DMS 273 treated with DMSO at 0.1 percent for 48 hours (cell line): ENCODE measurements at places on chromosomes 11 and 22.

DNA sequence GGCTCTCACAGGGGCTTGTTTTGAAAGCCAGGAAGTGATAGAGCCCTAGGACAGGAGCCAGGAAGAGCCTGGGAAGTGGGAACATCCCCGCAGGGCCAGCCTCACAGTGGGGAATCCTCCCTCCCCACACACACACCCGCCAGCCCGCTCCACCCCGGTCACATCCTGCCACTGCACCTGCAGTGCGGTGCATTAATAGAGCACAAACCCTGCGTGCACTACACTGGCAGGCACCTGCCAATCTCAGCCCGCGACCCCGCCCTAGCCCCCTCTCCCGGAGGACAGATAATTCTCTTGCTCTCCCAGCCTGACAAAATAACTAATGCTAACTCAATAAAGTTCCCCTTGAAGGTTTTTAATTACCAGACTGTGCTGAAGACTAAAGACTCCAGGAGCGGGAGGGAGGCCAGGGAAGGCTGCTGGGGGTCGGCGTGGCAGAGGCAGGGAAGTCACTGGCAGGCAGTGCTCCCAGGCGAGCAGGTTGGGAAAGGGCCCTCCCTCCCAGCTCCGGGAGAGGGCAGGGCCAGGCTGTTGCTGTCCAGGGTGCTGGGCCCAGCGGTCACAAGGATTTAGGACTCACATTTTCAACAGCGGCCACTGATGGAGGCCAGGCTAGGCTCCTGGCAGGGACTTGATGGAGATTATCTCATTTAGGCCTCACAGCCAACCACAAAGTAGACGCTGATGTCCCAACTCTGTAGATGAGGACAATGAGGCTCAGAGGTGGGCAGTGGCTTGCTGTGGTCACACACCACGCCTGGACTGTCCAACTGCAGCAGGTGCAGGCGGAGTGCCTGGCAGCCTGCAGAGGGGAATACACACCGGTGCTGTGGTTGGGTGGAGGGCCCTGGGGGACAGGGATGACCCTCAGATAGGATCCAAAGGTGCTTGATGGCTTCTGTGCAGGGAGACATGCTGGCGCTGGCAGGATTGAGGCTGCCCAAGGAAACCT lies 23.9 kb upstream of the TCF20 start:
- DNase-seq: no peak

GRCh38 chr11:61607920-61608599 lies 27.2 kb upstream of the SYT7 start:
- DNase-seq: no peak

DNA sequence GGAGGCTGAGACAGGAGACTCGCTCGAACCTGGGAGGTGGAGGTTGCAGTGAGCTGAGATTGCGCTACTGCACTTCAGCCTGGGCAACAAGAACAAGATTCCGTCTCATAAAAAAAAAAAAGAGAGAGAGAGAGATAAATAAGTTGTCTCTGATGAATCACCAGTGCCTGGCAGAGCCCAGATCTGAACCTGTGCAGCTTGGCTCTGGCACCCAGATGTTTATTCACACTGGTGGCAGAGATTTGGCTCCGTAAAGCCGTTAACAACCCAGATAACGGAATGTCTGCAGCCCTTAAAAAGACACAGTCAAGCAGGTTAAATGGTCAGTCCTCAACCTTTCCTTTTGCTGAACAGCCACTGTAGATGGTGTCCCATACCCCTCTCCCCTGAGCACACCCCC lies 33.5 kb upstream of the RTL6 start:
- no peak for DNase-seq

DNA sequence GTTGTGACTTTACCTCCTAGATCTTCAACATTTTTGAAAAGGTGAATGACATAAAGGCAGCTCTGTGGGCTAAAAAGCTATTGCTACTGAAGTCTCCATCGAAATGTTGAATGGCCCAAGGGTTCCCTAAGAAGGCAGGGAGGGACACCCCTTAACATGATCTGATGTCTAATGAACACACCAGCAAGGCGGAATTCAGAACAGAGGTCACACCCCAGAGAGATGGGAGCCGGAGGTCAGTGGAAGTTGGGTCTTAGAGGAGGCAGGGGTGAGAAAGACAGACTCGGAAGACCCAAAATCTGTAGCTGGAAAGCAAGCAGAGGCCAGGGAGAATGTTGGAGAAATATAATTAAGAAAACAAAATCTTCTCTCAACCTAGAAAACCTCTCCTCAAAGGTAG lies 79.0 kb downstream of the TRIM29 start:
- DNase-seq: no peak

- DNase-seq: no peak
Measured at GRCh38 chr11:105244160-105244825, 104.7 kb upstream of the CARD18 start.

DNA sequence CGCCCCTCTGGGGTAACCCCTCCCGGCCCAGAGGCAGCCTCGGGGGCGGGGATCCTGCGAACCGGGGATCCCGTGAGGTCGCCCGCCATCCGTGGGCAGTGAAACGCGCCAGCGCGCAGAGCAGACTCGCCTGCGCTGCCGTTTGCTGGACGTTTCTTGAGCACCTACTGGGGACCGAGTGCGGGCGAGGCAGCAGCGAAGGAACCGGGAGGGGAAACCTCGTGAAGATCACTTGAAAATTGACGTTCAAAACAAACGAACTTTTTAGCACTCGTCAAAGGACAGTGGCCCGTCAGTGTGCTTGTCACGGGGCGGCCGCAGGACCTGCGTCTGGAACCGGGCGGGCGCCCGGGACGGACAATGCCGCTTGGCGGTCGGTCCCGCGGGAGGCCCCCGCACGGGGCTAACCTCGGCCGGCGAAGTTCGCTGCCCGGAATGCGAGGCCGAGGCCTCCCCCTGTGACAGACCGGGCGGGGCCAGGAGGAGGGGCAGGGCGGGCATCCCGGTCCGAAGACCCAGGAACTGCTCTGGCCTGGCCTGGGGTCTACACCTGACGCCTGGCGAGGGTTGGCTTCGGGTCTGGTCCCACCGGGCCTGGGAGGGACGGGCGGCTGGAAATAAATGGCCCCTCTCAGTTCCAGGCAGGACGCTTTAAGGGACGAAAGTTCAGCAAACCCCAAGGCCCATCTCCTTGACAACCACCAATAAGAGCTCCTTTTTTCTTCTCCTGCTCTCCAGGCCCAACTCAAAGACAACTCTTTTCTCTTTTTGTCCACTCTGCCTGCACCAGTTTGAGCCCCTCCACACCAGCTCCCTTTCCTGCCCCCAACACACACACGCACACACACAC lies 723 bp upstream of the SCUBE1 start:
- DNase-seq: no peak

DNA sequence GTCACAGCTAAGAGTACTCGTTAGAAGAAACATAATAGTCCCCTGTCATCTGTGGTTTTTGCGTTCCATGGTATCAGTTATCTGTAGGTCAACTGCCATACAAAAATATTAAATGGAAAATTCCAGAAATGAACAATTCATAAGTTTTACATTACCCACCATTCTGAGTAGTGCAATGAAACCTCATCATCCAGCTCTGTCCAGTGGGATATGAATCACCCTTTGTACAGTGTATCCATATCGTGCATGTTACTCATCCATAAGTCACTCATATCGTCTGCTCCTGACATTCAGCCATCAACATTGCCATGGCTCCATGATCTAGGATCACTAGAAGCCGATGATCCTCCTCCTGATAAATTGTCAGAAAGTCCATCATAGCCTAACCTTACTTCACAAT lies 174.9 kb upstream of the C11orf87 start:
- DNase-seq: no peak

GRCh38 chr11:8807544-8808225 lies 103.3 kb upstream of the AKIP1 start:
- DNase-seq: no peak

DNA sequence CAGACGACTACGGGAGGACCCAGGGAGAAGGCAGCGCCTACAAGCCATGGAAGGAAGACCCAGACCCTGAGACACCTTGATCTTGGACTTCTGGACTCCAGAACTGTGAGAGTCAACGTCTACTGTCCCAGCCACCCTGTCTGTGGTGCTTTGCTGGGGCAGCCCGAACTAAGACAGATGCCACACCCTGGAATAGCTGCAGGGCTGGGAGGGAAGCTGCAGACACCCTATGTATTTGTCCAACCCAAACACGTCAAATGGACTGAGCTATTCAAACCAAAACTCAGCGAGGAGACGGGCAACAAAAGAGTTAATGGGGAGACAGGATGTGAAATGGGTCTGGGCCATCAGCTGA lies 169.3 kb downstream of the CTTN start:
- DNase-seq: no peak

DNA sequence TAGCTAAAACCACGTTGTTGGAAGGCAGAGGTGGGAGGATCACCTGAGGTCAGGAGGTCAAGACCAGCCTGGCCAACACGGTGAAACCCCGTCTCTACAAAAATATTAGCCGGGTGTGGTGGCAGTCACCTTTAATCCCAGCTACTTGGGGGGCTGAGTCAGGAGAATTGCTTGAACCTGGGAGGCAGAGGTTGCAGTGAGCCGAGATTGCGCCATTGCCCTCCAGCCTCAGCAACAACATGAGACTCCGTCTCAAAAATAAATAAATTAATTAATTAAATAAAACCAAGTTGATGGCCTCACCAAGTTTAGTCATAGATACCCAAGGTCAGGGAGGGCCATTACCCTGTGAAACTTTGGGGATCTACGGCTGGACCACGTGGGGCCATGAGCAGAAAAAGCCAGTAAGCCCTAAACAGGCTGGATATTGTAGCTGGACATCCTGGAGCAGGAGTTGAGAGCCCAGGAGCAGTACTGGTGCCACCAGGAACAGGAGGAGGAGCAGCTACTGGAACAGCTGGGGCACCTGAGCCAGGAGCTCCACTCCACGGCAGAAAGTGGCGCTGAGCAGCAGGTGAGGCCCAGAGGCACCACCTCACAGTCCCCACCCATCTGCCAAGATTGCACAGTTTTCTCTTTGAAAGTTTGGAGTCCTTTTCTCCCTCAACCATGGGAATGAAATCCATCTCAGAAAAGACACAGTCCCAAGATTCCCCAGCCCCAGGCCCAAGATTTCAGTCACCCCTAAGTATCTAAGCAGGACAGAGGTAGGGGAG lies 50.5 kb downstream of the BTG4 start:
- DNase-seq: no peak

GRCh38 chr11:65459552-65459951 lies 37.0 kb downstream of the NEAT1 start:
- no peak for DNase-seq

- peak; percentile 68 for DNase-seq
Measured at GRCh38 chr11:44955015-44955738, 4.5 kb upstream of the TP53I11 start.

DNA sequence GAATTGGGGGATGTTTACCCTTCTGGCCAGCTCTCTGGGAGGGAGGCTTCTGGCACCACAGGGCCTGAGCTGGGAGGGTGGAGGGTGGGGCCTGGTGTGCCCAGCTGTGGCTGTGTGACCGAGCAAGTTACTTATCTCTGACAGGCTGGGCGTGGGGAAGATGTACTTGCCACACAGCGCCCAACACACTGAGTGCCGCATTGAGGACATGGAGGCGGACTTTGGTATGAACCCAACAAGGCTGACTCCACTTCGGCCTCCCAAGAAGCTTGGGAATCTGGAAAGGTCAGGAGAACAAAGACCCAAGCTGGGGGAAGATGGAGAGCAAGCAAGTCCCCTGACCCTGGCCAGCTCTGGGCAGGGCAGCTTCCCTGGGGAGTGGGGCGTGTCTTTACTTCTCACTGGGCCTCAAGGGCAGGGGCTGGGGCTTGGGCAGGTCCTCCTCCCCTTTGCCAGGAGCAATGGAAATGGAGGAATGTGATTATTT lies 2.4 kb upstream of the MGAT3 start:
- no peak for DNase-seq

DNA sequence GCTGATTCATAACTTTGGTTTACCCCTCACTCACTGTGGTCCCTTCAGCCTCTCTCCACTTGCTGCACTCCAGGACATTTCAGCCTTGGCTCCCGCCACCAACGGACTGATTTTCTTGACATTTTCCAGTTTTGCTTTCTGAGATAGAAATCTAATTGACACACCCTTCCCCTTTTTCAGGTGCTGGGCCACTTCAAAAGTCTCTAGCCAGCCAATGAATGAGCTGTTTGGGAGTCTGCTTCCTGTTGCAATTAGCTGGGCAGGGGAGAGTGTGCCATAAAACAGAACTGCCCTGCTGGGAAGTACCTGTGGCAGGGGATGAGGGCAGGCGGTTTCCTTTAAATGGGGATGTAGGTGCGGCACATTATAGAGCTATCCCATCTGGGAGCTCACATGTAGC lies 21.1 kb upstream of the PLET1 start:
- no peak for DNase-seq

- DNase-seq: no peak
Measured at GRCh38 chr11:76700177-76701100, 29.9 kb upstream of the LRRC32 start.

GRCh38 chr22:40634119-40634903 lies 2.2 kb downstream of the MRTFA start:
- DNase-seq: no peak

GRCh38 chr11:20085918-20086317 lies 74.4 kb downstream of the DBX1 start:
- DNase-seq: no peak

GRCh38 chr22:41132550-41132949 lies 40.2 kb downstream of the EP300 start:
- DNase-seq: no peak

DNA sequence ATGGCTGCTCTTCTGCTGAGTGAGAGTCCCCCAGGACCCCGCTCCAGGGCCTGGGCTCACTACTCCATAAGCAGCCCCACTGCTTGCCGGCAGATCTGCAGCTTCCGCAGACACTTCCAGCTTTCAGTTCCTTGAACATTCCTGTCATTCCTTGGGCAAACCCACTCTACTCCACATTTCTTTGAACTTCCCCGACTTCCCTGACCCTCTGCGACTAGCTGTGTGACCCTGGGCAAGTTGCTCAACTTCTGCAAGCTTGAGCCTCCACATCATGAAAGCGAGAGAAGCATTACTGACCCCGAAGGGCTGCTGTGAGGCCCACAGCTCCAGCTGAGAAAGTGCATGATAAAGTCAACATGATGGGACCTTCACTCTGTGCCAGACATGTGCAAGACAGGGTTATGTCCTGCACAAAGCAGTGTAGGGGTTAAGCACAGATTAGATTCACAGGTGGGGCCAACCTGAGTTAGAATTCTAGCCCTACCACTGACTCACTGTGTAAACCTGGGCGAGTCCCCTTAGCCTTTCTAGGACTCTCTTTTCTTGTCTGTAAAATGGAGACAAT lies 51.8 kb downstream of the THAP12 start:
- DNase-seq: no peak

GRCh38 chr11:63012430-63012829 lies 3.2 kb downstream of the SLC22A8 start:
- no peak for DNase-seq

- no peak for DNase-seq
Measured at GRCh38 chr22:20091690-20092476, 11.8 kb downstream of the DGCR8 start.

- no peak for DNase-seq
Measured at GRCh38 chr11:78381865-78382264, 35.8 kb downstream of the GAB2 start.

GRCh38 chr11:72228844-72229231 lies 4.3 kb downstream of the INPPL1 start:
- no peak for DNase-seq

GRCh38 chr11:9600644-9601036 lies 27.2 kb downstream of the WEE1 start:
- no peak for DNase-seq
